Activated T-helper 17 cell treated with anti-CD3 and anti-CD28 coated beads, Interleukin-2, amount 50 U/mL, for 72 hours (primary cell): ENCODE measurements at places on chromosomes 1 and 21. TPM values are rescaled to one million over a fixed set of nuclear protein-coding genes. Genes with fewer than 3 reads are reported as not detected.

- no peaks in the 10 kb centered on the region for H3K27me3 ChIP-seq
- peak overlapping the region; percentile 37 for H3K27ac ChIP-seq
- H3K4me1 ChIP-seq = peaks cover 18% of the 10 kb centered on the region
- peak; percentile 85 for ATAC-seq
- no peaks in the 10 kb centered on the region for H3K36me3 ChIP-seq
These were observed 72.5 kb downstream of the NDUFS5 start for GRCh38 chr1:39098546-39099250.

DNA sequence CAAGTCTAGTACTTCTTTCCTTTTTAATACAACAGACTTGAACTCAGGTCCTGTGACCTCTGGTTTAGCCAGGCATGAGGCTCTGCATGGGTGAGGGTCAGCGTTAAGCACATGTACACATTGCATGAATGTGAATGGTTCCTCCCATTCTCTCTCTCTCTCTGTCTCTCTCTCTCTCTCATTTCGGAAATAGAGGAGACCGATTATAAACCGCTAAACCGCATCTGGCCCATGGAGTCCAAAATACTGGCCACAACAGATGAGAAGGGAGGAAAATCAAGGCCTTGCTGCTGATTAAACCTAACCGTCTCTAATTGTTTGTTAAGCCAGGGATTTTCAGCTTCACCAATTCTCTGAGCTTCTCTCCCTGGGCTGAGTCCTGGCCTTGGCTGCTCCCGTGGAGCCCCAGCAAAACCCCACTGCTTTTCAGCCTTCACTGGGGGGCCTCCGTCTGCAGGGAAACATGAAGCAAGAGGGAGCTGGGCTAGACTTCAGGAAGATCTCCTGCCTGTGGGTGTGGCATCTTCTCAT lies 6.6 kb downstream of the RSPO1 start:
- peaks cover 50% of the 10 kb centered on the region for H3K27me3 ChIP-seq
- H3K27ac ChIP-seq = no peak overlapping the region
- H3K36me3 ChIP-seq = peaks cover 5% of the 10 kb centered on the region
- ATAC-seq = no peak
- H3K4me1 ChIP-seq = no peaks in the 10 kb centered on the region

- no peaks in the 10 kb centered on the region for H3K4me1 ChIP-seq
- no peak overlapping the region for H3K27ac ChIP-seq
- peaks cover 6% of the 10 kb centered on the region for H3K27me3 ChIP-seq
- no peaks in the 10 kb centered on the region for H3K36me3 ChIP-seq
These were observed 18.3 kb upstream of the MAP10 start for GRCh38 chr1:232786845-232787455.

- H3K27ac ChIP-seq = no peak overlapping the region
- H3K36me3 ChIP-seq = no peaks in the 10 kb centered on the region
- no peak overlapping the region for H3K4me3 ChIP-seq
- ATAC-seq = no peak
These were observed 76.9 kb upstream of the KAZN start for GRCh38 chr1:14521622-14522021.

DNA sequence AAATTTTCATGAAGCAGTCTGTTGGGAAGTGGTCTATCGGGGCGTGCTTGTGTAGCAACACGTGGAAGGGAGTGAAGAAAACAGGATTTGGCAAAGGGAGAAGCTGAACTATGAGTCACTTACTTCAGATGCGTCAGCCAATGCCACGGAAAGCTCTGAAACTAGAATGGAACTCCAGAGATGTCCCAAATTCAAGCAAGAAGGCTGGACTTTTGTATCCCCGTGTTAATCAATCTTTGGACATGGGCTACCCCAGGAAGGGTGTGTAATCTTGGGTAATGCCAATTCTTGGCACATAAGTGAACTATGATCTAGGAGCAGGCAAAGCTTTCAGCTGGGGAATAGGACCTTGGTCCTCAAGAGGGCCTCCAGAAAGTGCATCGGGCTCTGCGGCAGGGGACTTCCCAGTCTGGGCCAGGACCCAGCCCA lies 102.6 kb downstream of the ADSS2 start:
- H3K27ac ChIP-seq = peak overlapping the region; percentile 90
- peaks cover 19% of the 10 kb centered on the region for H3K27me3 ChIP-seq
- ATAC-seq = peak; percentile 42
- H3K4me3 ChIP-seq = peak overlapping the region; percentile 73
- no peaks in the 10 kb centered on the region for H3K36me3 ChIP-seq

DNA sequence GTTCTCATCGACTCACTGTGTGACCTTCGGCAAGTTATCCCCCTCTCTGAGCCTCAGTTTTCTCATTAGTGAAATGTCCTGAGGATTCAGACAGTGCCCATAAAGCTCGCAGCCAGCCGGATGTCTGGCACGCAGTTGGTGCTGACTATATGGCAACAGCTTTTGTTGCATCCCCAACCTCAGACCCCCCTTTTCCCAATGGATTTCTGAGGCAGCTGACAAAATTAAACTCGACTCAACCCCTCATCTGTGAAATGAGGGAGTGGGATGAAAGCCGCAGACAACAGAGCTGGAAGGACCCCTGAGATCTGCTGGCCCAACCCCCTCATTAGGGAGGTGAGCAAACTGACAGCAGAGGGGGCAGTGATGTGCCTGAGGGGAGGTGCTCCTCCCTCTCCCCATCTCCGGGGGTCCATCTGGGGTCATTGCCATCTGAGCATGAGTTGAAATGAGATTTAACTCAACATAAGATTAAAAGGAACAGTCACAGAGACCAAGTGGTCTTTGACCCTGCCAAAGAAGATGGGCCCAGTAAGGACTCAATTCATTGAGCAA lies 40.4 kb downstream of the NKAIN1 start:
- no peaks in the 10 kb centered on the region for H3K4me1 ChIP-seq
- H3K4me3 ChIP-seq = no peak overlapping the region
- H3K36me3 ChIP-seq = no peaks in the 10 kb centered on the region
- no peak overlapping the region for H3K27ac ChIP-seq
- H3K27me3 ChIP-seq = peaks cover 3% of the 10 kb centered on the region
- no peak for ATAC-seq

DNA sequence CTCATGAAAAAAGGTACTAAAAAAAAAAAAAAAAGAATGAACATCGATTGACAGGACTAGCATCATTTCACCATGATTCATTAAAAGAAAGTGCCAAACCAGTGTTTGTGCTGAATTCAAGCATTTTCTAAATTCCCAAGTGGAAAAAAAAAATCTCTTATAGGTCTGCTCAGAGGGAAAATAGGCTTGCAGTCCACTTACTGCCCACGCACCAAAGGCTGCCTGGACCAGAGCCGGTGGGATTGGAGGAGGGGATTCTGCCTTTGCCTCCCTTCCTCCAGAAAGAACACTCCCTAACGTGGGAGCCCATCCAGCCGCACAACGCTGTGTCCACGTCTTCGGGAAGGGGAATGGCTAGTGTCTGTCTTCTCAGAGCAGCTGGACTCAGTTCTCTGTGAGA lies 5.5 kb upstream of the TRAPPC10 start:
- H3K36me3 ChIP-seq = no peaks in the 10 kb centered on the region
- no peak overlapping the region for H3K27ac ChIP-seq
- no peaks in the 10 kb centered on the region for H3K27me3 ChIP-seq
- no peak for ATAC-seq

DNA sequence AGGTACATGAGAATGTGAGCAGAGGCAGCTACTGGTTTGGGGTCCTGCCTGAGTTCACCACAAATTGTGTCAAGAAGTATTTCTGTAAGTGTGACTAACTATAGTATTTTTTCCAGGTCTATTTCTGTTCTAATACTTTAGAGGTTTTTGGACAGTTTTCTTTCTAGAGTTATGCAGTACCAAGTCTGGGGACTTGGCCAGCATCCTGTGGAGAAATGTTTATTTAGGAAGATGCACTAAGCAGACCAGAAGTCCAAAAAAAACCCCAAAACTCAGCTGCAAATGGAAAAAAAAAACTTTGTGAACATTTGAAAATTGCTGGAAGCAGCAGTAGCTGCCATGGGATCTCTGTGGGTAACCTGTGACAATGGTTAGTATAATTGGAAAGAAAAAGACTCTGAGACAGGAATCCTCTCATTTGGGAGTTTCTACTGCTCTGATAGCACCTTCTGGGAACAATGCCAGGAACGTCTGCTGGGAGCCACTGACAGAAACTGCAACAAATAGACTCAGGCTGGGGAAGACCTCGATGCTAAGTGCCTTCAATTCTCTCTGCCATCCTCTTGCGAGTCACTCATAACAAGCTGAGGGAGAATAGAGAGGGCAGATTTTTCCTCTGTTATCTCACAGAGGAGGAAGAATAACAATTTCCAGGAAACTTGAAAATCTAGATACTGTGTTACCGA lies 37.6 kb downstream of the OR10R2 start:
- ATAC-seq = no peak
- H3K4me1 ChIP-seq = no peaks in the 10 kb centered on the region
- no peak overlapping the region for H3K27ac ChIP-seq
- no peak overlapping the region for H3K4me3 ChIP-seq

DNA sequence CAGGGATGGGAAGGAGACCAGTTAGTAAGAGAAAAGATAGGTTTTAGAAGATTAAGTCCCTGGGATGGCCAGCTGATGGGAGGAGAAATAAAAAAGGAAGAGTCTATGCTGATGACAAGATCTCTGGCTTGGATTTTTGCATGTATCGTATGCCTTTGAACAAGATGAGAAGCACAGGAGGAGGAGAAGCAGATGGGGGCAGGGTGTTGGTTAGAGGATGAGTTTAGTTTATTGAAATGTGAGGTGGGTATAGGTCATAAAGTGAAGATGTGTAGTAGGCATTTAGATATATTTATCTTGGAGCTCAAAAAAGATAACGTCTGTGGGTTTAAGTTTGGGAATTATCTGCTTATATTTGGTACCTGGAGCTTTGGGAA lies 1.4 kb downstream of the TIPRL start:
- H3K4me1 ChIP-seq = no peaks in the 10 kb centered on the region
- no peak for ATAC-seq
- no peak overlapping the region for H3K27ac ChIP-seq
- H3K36me3 ChIP-seq = peaks cover 19% of the 10 kb centered on the region

GRCh38 chr1:230348386-230349019 lies 77.6 kb downstream of the PGBD5 start:
- H3K4me1 ChIP-seq = no peaks in the 10 kb centered on the region
- no peak overlapping the region for H3K27ac ChIP-seq
- H3K27me3 ChIP-seq = peaks cover 14% of the 10 kb centered on the region
- no peaks in the 10 kb centered on the region for H3K36me3 ChIP-seq
- H3K4me3 ChIP-seq = no peak overlapping the region

DNA sequence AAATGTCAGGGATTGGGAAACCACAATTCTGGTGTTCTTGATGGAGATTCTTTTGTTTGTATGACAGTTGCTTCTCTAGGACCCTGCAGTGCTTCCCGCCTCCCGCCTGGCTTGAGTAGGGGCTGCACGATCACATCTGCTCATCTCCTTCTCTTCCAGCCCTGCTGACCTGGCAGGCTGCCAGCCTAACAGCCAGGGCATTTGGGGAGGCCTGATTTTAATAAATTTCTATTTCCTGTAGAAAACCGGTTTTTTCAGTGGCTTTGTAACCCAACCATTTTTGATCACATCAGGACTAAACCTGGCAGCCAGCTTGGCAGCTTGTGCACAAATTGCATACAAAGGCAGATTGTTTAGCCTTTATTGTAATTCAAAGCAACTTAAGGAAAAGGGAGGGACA lies 78.9 kb downstream of the UBE2U start:
- H3K4me1 ChIP-seq = no peaks in the 10 kb centered on the region
- H3K27me3 ChIP-seq = peaks cover 3% of the 10 kb centered on the region
- ATAC-seq = no peak
- no peak overlapping the region for H3K27ac ChIP-seq
- no peak overlapping the region for H3K4me3 ChIP-seq
- H3K36me3 ChIP-seq = no peaks in the 10 kb centered on the region

- no peak overlapping the region for H3K27ac ChIP-seq
- H3K4me3 ChIP-seq = no peak overlapping the region
- H3K27me3 ChIP-seq = no peaks in the 10 kb centered on the region
- H3K4me1 ChIP-seq = peaks cover 30% of the 10 kb centered on the region
- no peak for ATAC-seq
These were observed 16.0 kb downstream of the KIF21B start for GRCh38 chr1:201007481-201007880.

DNA sequence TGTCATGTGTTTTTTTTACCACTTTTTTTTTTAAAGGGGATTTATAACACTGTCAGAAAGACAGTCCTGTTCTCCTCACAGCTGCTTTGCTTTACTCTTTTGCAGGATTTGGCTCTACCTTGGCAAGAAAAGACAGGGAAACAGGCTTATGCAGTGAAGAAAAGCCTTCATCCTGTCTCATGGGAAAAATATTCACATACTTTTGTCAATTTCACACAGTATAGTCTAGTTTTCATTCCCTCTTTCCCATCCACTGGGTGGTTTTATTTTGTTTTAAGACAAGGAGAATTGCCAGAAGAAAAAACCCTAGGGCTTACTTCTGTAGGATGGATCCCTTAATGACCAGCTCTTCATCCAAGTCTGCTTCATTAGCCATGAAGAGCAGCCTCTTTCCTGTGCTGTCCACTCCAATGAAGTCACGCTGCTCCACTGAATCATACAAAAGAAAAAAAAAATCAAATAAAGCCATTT lies 60.0 kb downstream of the EIF2B3 start:
- H3K36me3 ChIP-seq = peaks cover 26% of the 10 kb centered on the region
- no peaks in the 10 kb centered on the region for H3K27me3 ChIP-seq
- no peak overlapping the region for H3K4me3 ChIP-seq
- ATAC-seq = no peak

DNA sequence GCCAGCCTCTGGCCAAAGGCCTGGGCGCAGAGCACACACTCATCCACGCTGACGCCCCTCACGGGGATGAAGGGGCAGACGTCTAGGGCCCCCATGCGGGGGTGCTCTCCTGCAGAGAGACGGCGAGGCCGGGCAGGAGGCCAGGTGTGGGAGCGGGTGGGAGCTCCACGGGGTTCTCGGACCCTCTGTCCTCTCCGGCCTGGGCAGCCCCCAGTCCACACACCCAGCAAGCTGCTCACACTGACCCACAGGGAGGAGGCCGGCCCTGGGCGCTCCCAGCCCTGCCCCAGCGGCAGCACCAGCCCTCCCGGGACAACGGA lies 2.5 kb downstream of the FTCD start:
- ATAC-seq = no peak
- H3K4me1 ChIP-seq = no peaks in the 10 kb centered on the region
- H3K27ac ChIP-seq = no peak overlapping the region

GRCh38 chr1:231393668-231394067 lies 28.4 kb downstream of the EGLN1 start:
- peaks cover 16% of the 10 kb centered on the region for H3K36me3 ChIP-seq
- no peaks in the 10 kb centered on the region for H3K27me3 ChIP-seq
- H3K4me1 ChIP-seq = peaks cover 31% of the 10 kb centered on the region
- no peak overlapping the region for H3K27ac ChIP-seq
- ATAC-seq = no peak

GRCh38 chr1:155910621-155911121 lies 478 bp downstream of the RIT1 start:
- peak overlapping the region; percentile 98 for H3K4me3 ChIP-seq
- ATAC-seq = peak; percentile 20
- H3K27me3 ChIP-seq = no peaks in the 10 kb centered on the region
- H3K27ac ChIP-seq = peak overlapping the region; percentile 97
- peaks cover 20% of the 10 kb centered on the region for H3K4me1 ChIP-seq
- no peaks in the 10 kb centered on the region for H3K36me3 ChIP-seq

Gene NDUFS5
- 114 TPM for total RNA-seq

Gene HES2
- 0.37 TPM for total RNA-seq

Gene SYT2
- total RNA-seq = 0.05 TPM

Gene PEAR1
- not detected for total RNA-seq

Gene CFHR5
- total RNA-seq = not detected

Gene GSTM1
- total RNA-seq = not detected

Gene SLAMF7
- 15.0 TPM for total RNA-seq

Gene SPATA46
- not detected for total RNA-seq

Gene PAQR6
- 8.0 TPM for total RNA-seq
